Peyer's patch (tissue), 4 donors: ENCODE measurements at places on chromosomes 4 and X. TPM values are rescaled to one million over a fixed set of nuclear protein-coding genes. Genes with fewer than 3 reads are reported as not detected.

DNA sequence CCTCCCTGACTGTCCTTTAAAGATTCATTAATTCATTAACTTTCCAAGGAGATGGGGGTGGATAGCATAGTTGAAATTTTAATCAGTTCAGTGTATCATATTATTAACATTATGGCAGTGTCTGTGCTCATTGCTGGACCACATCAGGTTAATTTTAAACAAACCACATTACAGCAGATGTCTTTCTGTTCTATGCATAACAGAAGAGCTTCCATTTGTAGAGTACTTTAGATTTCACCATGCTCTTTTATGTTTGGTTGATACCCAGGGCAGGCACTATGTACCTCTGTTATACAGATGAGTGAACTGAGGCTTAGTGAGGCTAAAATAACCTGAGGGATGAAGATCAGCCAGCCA, 41.1 kb downstream of the AFF2 start:
- DNase-seq, result no peak

DNA sequence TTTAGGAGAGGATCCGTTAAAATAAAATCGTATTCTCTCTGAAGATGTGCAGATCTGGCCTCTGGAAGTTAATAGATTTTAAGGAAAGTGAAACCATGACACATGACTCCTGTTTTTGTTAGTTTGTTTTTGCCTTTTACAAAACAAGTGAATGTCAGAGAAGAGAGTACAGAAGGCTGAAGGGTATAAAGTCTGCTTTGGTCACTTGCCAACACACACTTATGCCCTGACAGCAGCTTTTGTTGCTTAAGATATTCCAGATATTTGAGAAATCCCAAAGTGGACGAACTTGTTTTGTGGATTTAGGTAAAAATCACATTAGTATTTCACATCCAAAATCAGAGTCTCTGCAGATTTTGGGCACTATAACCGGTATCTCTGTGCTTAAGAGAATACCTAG, 192.4 kb upstream of the RASGEF1B start:
- DNase-seq, result no peak

CORIN gene
- 0.70 TPM for total RNA-seq

DNA sequence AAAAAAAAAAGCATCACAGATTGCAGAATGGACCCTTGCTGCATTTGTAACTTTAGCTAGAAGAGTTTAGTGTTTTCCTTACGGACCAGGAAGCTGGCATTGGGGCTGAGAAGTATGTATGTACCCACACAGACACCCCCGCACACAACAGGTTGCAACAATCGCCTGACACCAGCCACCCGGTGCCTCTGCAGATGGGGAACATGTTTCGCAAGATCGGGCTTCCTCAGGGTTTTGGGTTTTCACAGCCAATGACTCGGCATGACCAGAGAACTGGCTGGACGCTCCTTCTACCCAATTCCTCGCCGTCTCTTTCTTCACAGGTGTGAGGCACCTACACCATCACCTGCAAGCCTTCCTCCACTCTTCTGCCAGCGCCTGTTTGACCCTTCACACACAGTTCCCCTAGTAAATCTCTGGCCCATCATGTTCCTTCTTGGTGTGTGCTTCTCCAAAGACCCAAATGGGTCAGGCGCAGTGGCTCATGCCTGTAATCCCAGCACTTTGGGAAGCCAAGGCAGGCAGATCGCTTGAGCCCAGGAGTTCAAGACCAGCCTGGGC, 70.4 kb downstream of the DHRSX start:
- no peak for DNase-seq

TBX22 gene
- not detected for total RNA-seq

- DNase-seq, result no peak
Observed at GRCh38 chrX:2841537-2841936, 12.8 kb downstream of the GYG2 start.

GRCh38 chr4:26257850-26258249, 63.0 kb upstream of the RBPJ start:
- DNase-seq, result no peak

- DNase-seq, result no peak
Observed at GRCh38 chrX:150476164-150476699, 92.2 kb upstream of the MTM1 start.

GRCh38 chr4:145427221-145427620, 54.4 kb upstream of the SMAD1 start:
- DNase-seq, result no peak

TEX13B gene
- not detected for total RNA-seq

GRCh38 chr4:83552083-83552482, 16.2 kb downstream of the GPAT3 start:
- DNase-seq, result no peak

SUPT20HL1 gene
- not detected for total RNA-seq

GRCh38 chr4:182518421-182518820, 275.2 kb downstream of the TENM3 start:
- DNase-seq, result no peak

DNA sequence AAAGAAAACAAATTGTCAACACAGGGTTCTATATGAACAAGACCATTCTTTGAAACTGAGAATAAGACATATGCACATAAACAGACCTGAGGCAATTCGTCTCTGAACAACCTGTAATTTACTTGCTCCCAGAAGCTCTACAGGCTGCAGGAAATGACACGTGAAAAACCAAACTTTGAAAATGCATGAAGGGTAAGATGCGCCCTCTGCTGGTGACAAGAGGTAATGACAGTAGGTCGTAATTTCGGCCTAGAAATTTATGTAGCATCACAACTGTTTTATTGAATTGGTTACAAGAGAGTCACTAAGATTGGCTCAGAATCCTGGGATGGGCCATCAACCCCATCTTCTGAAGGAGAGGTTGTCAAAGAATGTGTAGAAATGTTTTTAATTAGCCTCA, 276.5 kb downstream of the PPP4R3C start:
- DNase-seq, result peak; percentile 50

- DNase-seq, result no peak
Observed at GRCh38 chr4:5444918-5445517, 263.3 kb downstream of the EVC2 start.

TMEM31 gene
- total RNA-seq, result not detected

- DNase-seq, result no peak
Observed at GRCh38 chr4:73897380-73898136, 28.4 kb downstream of the CXCL1 start.

DNA sequence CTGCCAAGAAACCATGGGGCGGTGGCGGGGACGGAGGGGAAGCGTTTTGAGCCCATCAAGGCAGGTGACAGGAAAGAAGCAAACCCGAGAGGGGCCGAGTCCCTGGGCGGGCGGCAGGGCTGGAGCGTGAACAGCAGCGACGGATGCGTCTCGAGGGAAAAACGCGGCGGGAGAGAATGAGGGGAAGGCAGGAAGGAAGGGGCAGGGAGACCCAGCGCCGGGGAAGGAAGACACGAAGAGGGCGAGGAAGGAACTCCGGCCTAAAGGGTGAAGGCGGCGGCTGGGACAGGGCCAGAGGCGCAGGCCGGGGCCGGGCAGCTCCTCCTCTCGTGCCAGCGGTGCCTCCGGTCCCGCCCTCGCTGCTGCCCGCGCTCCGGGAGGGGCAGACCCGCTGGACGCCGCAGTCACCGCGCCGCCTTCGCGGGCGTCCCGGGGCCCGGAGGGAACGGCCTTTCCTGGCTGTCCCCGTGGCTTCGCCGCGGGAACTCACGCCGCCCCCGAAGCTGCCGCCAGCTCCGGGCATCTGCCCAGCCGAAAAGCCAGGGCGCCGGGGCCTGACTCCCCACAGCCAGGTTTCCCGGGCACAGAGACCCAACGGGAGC, 751 bp upstream of the RGS12 start:
- peak; percentile 41 for DNase-seq

DNA sequence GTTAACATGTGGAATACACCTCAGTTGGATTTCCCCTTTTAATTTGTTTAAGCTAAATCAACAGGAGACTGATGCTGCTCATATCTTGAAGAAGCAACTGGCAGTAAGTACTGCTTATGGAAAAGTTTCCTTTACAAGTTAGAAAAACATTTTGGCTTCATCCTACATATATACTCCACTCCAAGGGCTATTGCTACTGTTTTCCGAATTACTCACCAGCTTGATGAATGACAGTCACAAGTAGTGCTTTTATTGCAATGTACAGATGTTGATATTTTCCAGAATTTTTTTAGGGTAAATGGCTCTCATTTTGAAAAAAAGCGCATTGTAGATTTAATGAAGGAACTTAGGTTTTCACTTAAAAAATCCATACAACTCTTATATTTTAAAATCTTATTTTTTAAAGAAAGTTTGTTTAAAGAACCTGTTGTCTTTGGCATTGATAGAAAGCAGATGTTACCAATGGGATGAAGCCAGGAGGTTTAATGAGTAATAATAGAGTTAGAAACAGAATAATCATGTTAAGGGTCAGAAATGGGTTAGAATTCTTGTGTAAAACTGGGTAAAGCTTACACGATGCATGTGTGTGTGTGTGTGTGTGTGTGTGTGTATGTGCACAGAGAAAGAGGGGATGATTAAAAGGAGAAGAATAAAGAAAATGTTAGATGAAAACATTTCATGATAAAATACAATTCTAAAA, 272.9 kb downstream of the CFAP299 start:
- no peak for DNase-seq

CT45A2 gene
- total RNA-seq, result not detected

BEX1 gene
- 1.7 TPM for total RNA-seq

DNA sequence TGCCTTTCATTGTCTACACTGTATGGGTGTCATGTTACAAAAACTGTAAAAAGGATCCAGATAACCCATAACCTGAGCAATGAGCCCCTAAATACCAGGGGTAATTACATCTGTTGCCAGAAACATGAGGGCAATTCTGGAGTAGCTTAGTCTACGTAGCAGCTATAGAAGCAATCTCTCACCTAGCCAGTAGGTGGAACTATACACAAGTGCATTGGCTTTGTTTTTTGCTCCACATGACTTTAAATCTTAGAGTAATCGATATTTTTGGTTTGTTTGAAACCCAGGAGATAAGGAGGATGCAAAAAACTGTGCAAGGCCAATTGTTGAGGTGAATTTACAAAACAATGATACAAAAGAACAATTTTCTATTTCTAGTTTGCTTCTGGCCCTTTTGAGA, 57.5 kb downstream of the GPR82 start:
- no peak for DNase-seq

GRCh38 chr4:850323-850945, 24.5 kb upstream of the CPLX1 start:
- no peak for DNase-seq

GRCh38 chr4:90186229-90186628, 59.0 kb downstream of the CCSER1 start:
- no peak for DNase-seq

GRCh38 chr4:188374871-188375270, 235.6 kb downstream of the TRIML1 start:
- no peak for DNase-seq

GRCh38 chr4:132063829-132064228, 1085.3 kb upstream of the PCDH10 start:
- no peak for DNase-seq

GRCh38 chr4:188198982-188199792, 59.9 kb downstream of the TRIML1 start:
- no peak for DNase-seq

- DNase-seq, result no peak
Observed at GRCh38 chr4:107712236-107712635, 7.8 kb downstream of the PAPSS1 start.

DNA sequence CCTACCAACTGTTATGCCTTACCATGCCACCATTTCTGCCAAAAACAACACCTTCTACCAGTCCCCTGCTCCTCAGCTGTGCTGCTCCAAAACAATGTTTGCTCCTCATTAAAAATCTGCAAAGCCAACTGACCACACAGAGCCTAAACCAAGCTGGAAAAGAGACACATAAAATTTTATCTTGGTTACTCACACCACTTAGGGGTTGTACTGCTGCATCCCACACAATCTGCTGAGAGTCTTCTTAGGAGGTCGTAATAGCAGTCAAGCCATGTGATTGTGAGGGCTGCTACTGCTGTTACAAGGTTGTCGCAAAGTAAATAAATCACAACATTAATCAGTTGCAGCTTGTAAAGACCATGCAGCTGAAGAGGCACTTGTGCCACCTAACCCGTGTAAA, 607.4 kb upstream of the FAM241A start:
- no peak for DNase-seq

SLC6A14 gene
- 0.40 TPM for total RNA-seq

DNA sequence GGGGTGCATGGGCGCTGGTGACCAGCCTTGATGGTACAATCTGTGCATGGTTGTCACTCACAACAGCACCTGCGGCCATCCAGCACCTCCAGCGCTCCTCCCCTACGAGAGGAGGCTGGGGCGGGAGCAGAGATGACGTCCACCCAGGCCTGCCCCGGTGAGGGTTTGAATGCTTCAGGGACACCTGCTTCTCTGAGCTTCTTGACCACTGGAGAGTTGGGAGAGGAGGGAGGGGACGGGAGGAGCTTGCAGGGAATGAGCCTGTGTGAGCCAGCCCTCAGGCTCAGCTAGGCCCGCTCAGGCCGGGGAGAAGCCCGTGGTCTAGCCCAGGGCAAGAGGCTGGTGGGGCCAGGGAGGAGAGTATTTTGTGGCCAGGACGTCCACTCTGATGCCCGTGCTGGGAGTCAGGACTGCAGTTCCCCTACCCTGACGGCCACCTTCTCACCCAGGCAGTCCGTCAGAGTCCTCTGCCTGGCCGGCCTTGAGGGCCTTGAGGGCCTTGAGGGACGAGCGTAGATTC, 59.2 kb downstream of the CPZ start:
- DNase-seq, result peak; percentile 31

XAGE2 gene
- total RNA-seq, result not detected

STPG2 gene
- total RNA-seq, result not detected

- no peak for DNase-seq
Observed at GRCh38 chr4:73450398-73451004, 14.5 kb downstream of the AFP start.

DNA sequence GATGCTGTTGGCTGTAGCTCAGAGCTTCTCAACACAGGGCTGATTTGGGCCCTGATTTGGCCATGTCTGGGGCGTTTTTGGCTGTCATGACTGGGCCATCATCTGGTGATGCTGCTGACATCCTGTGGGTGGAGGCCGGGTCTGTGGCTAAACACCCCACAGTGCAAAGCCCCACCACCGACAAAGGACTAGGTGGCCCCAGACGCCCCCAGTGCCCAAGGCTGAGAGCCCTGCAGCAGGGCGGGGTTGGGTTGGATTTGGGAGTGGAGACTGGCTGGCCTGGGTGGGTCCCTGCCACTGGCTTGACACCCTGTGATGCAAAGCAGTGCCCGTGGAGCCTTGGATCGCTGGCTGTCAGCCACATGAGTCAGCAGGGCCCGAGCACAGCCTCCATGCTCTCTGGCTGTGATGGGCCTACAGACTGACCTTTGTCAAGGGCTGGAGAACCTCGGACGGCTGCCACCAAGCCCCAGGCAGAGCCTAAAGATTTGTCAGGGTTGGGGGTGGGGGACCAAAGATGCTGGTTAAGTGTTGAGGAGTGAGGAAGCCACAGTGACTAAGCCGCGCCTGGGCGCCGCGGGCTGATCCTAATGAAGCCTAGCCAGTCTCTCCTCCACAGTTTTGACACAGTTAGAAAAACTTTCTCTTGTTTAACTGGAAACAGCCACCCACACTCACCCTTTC, 28.3 kb downstream of the CYTL1 start:
- DNase-seq, result peak; percentile 17

GRCh38 chr4:123562994-123563750, 166.6 kb downstream of the SPRY1 start:
- DNase-seq, result no peak

GRCh38 chrX:70324326-70324725, 34.4 kb downstream of the KIF4A start:
- no peak for DNase-seq

GRCh38 chr4:89509708-89510281, 202.2 kb upstream of the GPRIN3 start:
- DNase-seq, result no peak
